A673 (cell line): ENCODE measurements at places on chromosomes 16 and 17. TPM values are rescaled to one million over a fixed set of nuclear protein-coding genes. Genes with fewer than 3 reads are reported as not detected.
A peak's percentile ranks its signal among the peaks of the same experiment; 100 is the strongest.

DNA sequence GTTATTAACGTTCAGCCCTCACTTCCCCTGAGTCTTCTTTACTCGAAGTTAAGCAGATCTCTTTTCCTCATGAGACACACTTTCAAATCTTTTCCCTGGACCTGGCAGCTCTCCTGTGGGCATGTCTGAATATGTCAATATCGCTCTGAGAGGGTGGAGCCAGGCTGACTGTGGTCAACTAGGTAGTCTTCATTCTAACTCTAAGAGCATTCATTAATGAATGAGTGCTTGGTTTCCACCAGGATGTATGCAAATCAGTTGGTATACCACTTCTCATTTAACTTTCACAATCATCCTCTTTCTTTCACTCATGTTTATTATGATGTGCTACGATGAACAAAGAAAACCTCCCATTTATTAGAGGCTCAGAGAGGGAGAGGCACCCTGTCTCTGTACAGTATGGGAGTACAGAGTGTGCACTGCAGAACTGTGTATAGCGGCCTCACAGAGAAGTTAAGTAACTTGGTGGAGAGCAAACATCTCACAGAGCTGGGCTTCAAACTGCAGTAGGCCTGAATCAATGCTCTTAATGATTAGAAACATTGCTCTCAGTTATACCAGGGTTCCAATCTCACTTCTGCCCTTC, 39.9 kb downstream of the OTOA start:
- no peak for DNase-seq
- no peaks in the 10 kb centered on the region for H3K27me3 ChIP-seq
- no peak overlapping the region for H3K4me3 ChIP-seq
- H3K27ac ChIP-seq = no peak overlapping the region
- no peaks in the 10 kb centered on the region for H3K4me1 ChIP-seq

DNA sequence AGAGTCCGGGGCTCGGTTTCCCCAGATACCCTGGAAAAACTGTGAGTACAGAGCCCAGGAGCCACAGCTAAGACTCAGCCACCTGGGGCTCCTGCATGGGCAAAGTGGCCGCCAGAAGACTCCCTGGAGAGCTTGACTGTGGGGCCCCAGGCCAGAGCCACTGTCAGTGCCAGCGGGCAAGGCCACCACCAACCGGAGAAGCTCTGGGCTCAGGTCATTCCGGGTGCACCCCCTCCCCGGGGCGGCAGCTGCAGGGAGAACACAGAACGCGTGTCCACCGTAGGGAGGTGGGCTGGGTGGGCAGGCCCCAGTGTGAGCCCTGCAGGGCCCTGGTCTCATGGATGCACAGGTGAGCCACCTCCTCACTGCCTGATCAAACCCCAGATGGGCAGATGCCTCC, 22.3 kb upstream of the RBFOX3 start:
- H3K4me1 ChIP-seq = no peaks in the 10 kb centered on the region
- DNase-seq = no peak
- H3K36me3 ChIP-seq = no peaks in the 10 kb centered on the region
- no peak overlapping the region for H3K4me3 ChIP-seq

GRCh38 chr17:36525888-36526287, 8.8 kb downstream of the MYO19 start:
- no peak overlapping the region for H3K4me3 ChIP-seq
- no peak overlapping the region for H3K27ac ChIP-seq
- peaks cover 9% of the 10 kb centered on the region for H3K36me3 ChIP-seq
- no peaks in the 10 kb centered on the region for H3K4me1 ChIP-seq
- no peaks in the 10 kb centered on the region for H3K27me3 ChIP-seq

DNA sequence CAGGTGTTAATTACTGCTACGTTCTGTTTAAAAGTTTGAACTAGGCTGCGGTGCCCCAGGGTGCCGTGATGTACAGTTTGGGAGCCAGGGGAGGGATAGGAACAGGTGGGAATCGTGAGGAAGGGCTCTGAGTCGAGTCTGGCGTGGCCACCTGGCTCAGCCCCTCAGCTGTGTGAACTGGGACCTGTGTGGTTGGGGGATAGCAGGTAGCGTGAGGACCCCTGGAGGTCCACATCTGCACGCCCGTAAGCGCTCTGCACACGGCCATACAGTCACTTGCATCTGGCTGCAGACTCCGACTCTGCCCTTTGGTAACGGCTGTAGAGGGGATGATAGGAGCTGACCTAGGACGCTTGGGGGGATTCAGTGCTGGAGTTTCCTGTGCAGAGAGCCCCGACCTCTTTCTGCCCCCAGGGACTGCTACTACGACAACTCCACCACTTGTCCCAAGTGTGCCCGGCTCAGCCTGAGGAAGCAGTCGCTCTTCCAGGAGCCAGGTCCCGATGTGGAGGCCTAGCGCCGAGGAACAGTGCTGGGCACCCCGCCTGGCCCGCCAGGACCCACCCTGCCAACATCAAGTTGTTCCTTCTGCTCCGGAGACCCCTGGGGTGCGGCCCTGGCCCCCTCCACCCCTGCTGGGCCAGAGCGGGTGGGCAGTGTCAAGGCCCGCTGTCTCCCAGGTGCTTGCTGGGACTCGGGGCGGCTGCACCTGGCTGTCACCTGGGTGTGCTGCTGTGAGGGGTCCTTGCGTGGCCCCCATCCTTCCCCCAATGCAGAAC, 17.1 kb downstream of the DEF8 start:
- H3K36me3 ChIP-seq = peaks cover under 1% of the 10 kb centered on the region
- no peak overlapping the region for H3K27ac ChIP-seq
- H3K27me3 ChIP-seq = no peaks in the 10 kb centered on the region

DNA sequence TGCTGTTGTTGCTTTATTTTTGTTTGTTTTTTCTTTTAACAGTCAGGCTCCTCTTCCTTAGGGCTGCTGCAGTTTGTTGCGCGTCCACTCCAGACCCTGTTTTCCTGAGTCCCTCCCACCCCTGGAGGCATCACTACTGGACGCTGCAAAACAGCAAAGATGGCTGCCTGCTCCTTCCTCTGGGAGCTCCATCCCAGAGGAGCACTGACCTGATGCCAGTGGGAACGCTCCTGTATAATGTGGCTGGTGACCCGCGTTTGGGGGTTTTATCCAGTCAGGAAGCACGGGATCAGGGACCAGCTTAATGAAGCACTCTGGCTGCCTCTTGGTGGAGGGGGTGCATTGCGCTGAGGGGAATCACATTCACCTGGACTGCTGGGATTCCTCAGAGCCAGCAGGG, 1005.6 kb downstream of the CDH8 start:
- no peak for DNase-seq
- H3K27me3 ChIP-seq = no peaks in the 10 kb centered on the region
- H3K4me3 ChIP-seq = no peak overlapping the region
- H3K4me1 ChIP-seq = no peaks in the 10 kb centered on the region

DNA sequence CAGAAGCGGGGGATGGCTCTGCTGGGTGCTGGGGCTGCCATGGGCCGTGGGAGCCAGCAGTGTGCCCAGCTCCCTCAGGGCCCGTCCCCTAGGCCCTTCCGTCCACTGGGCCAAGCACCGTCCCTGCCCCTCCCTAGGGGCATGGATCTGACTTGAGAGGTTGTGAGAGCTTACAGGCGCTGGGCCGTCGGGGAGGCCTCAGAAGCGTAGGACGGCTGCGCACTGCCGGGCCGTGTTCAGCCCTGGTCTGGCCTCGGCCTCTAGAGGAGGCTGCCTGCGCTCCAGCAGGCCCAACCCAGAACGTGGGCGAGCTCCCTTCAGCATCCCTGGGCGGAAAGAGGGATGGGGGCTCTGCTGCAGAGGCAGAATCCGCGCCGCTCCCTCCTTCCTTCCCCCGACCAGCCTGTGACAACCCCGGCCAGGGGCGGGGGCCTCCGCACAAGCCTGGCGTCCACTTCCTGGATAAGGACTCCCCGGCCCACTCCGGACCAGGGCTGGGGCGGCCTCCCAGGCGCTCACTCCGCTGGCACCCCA, 685 bp upstream of the MPG start:
- peaks cover 4% of the 10 kb centered on the region for H3K36me3 ChIP-seq
- peak overlapping the region; percentile 82 for H3K27ac ChIP-seq
- DNase-seq = peak; percentile 47
- no peaks in the 10 kb centered on the region for H3K27me3 ChIP-seq

ESRP2 gene
- 0.19 and 0.35 TPM in 2 replicates for total RNA-seq

CBX8 gene
- total RNA-seq = 24.5 and 27.0 TPM in 2 replicates

DNA sequence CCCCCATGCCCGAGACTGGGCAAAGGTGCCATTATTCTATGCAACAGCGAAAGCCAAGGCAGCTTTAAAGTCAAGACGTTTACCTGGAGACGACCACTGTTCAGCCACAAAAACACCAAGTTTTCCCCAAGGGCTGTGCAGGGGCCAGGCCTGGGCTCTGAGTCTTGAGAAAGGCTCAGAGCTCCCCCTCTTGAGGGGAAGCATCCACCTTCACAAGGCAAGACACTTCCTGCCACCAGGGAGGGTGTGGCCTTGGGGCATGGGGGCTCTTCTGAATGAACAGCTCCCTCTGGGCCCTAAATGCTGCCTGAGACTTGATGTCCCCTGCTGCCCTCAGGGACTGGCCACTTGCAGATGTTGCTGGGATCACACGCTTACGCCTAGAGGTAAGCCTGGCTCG, 26.5 kb downstream of the PDIA2 start:
- H3K4me3 ChIP-seq = no peak overlapping the region
- H3K27me3 ChIP-seq = no peaks in the 10 kb centered on the region
- no peak for DNase-seq
- peaks cover 16% of the 10 kb centered on the region for H3K36me3 ChIP-seq
- H3K27ac ChIP-seq = no peak overlapping the region

DNA sequence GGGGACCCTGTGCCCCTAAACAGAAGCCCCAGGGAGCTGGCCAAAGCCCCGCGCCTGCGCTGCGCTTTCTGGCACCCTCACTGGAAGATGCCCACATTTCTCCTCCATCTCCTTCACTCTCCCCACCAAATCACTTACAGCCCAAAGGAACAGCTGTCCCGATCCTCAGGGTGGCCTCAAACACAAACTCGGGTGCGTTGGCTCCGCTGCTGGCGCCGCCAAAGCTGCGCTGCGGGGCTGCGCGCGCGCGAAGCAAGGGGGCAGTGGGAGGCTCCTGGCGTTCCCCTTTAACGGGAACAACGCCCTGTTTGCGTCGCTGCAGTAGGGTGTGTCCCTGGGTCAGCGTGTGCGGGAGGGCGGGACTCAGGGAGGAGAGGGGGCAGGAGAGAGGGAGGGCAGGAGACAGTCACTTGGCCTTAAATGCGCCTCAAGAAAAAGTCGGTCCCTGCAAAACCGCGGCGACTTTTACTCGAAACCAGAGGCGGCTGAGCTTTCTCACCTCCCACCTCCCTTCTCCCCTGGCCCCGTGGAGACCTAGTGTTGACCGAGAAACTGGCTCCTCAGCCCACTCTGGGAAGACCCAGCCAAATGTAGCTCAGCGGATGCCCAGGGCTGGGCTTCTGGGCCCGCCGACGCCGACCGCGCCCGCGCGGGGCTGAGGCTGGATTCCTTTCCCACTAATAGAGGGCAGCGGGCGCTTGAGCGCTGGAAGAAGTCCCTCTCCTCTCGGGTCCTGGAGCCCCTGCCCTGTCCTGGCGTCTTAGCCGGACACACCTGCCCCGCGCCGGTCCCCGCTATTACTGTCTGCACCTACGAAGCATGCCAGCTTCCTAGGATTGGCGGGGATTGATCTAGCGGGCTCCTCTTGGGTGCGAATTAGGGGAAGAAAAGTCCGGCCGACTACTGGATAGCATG, 2.6 kb downstream of the PMP22 start:
- no peak overlapping the region for H3K27ac ChIP-seq
- H3K4me3 ChIP-seq = no peak overlapping the region
- no peaks in the 10 kb centered on the region for H3K4me1 ChIP-seq

DNA sequence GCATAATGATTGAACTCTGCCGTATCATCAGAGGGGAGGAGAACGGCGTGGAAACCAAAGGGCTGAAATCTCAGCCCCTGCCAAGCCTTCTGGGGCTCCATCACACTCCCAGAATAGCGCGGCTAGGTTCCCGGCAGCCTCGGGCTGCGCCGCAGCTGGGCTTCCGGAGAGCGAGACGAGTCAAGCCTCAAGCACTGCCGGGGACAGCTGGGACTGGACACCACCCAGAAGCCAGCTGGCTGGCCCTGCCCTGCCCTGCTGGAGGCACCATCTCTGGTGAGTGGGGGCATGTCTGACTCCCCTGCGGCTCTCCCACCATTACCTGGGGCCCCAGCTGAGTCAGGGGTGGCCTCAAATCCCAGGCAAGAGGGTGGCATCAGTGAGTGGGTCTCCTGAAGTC, 7.2 kb upstream of the GPRC5C start:
- peaks cover 6% of the 10 kb centered on the region for H3K27me3 ChIP-seq
- DNase-seq = no peak
- H3K27ac ChIP-seq = no peak overlapping the region
- no peak overlapping the region for H3K4me3 ChIP-seq

GRCh38 chr16:30620169-30620568, 10.0 kb upstream of the ZNF689 start:
- H3K27ac ChIP-seq = no peak overlapping the region
- H3K4me3 ChIP-seq = no peak overlapping the region
- DNase-seq = no peak
- H3K36me3 ChIP-seq = no peaks in the 10 kb centered on the region
- no peaks in the 10 kb centered on the region for H3K4me1 ChIP-seq
- no peaks in the 10 kb centered on the region for H3K27me3 ChIP-seq

DNA sequence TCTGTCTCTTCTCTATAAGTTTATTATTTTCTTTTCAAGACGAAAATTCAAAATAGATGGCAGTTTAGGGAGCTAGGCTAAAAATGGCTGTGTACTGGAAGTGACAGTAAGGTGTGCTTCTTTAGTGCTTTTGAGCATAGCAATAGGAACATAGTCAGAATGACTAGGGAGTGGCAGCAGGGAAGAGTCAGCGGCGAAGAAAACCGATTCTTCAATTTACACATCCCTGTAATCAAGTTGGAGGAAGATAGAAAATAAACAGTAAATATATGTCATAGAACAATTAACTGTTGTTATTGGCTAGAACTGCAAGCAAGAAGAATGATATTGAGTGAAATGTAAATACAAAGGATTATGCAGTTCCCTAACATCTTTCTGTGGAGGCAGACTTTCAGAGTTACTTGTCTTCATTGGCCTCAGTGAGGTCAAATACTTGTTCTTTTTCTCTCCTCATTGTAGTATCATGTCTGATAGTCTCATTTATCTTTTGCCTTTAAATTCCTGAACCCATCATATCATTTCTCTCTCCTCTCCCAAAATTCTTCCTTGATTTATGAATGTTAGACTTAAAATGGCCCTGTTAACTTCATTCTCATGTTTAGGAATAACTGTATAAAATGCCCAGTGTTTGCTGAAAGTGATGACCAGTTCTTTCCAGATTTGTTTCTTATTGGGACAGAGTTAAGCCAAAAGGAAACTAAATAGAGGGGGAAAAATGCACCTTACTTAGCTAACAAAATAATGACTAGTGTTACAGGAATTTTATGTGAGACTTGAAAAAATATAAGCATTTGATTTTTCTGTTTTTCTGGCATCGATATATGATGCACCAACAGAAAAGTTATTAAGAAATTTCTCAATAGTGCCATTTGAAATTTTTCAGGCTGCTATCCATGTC, 211.4 kb downstream of the BCAS3 start:
- H3K27me3 ChIP-seq = no peaks in the 10 kb centered on the region
- H3K27ac ChIP-seq = no peak overlapping the region
- H3K4me1 ChIP-seq = peaks cover 6% of the 10 kb centered on the region
- DNase-seq = no peak
- no peak overlapping the region for H3K4me3 ChIP-seq

ALOX15B gene
- total RNA-seq = 0.17 and 0.30 TPM in 2 replicates

- no peak overlapping the region for H3K27ac ChIP-seq
- peaks cover 37% of the 10 kb centered on the region for H3K27me3 ChIP-seq
- H3K4me3 ChIP-seq = peak overlapping the region; percentile 32
- H3K36me3 ChIP-seq = no peaks in the 10 kb centered on the region
- DNase-seq = no peak
- peaks cover 32% of the 10 kb centered on the region for H3K4me1 ChIP-seq
Measured at GRCh38 chr17:64781014-64781756, 119.1 kb upstream of the SMURF2 start.

SLC43A2 gene
- 0.06 and 1.2 TPM in 2 replicates for total RNA-seq
